ENCODE measurements at places on chromosomes 1 and 21. TPM values are rescaled to one million over a fixed set of nuclear protein-coding genes. Genes with fewer than 3 reads are reported as not detected.

PTPN7 gene
- 2.4 TPM for polyA plus RNA-seq

ASCL5 gene
- not detected for polyA plus RNA-seq

C1orf53 gene
- polyA plus RNA-seq: 6.5 TPM

DVL1 gene
- polyA plus RNA-seq: 38.2 TPM

DONSON gene
- polyA plus RNA-seq: 14.3 TPM
